Natural killer cell treated with Interleukin-12 subunit alpha and Interleukin-12 subunit beta and Interleukin-15 and Interleukin-18, amount 100 ng/mL, for 72 hours (primary cell): ENCODE measurements at places on chromosomes 12 and 14.
A peak's percentile ranks its signal among the peaks of the same experiment; 100 is the strongest.

GRCh38 chr14:52538623-52539022, 13.7 kb downstream of the TXNDC16 start:
- DNase-seq, result no peak

DNA sequence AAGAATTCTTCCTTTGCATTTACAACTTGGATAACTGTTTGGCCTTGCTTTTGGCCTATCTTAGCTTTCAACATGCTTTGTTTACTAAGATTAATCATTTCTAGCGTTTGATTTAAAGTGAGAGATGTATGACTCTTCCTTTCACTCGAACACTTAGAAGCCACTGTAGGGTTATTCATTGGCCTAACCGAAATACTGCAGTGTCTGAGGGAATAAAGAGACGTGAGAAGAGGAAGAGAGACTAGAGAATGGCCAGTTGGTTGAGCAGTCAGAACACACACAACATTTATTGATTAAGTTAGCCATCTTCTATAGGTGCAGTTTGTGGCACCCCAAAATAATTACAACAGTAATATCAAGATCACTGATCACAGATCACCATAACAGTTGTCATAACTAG, 62.3 kb upstream of the CCDC175 start:
- DNase-seq, result no peak

- no peak for DNase-seq
Observed at GRCh38 chr14:91770185-91770584, 38.3 kb upstream of the CATSPERB start.

- DNase-seq, result no peak
Observed at GRCh38 chr14:89489761-89490437, 72.9 kb upstream of the FOXN3 start.

- DNase-seq, result no peak
Observed at GRCh38 chr12:123763093-123763492, 992 bp downstream of the DNAH10 start.

- no peak for DNase-seq
Observed at GRCh38 chr12:117049295-117049694, 49.9 kb downstream of the TESC start.

GRCh38 chr14:52240623-52241022, 26.9 kb upstream of the PTGDR start:
- no peak for DNase-seq

DNA sequence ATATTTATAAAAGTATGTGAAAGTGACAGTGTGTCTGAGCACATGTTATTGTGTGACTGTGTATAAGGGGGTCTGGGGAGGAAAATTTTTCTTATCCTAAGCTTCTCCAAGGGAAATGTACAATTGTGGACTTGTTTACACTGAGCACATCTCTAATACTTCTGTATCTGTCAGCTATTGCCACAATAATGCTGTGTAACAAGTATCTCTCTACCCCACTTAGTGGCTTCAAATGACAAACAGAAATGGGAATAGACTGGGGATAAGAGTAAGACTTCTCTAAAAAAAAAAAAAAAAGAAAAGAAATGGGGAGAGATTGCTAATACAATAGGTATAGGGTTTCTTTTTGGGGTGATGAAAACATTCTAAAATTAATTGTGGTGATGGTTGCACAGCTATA, 44.3 kb upstream of the CCDC63 start:
- no peak for DNase-seq

DNA sequence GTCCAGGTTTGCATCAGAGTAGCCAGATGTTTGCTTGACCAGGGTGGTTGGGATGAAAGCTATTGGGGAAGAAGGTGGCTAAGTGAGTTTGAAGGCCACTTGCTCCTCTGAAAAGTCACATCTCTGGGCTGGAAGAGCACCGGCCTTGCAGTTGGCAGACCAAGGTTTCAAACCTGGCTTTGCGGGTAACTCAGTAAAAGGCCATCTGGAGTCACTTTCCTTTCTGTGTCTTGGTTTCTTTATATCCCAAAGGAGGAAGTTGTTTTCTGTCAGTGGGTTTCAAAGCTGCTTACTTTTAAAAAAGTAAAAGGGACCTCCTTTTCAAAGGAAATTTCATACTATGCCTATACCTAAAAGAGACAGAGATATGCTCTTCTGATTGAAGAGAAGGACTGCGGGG, 26.2 kb upstream of the CMA1 start:
- no peak for DNase-seq

DNA sequence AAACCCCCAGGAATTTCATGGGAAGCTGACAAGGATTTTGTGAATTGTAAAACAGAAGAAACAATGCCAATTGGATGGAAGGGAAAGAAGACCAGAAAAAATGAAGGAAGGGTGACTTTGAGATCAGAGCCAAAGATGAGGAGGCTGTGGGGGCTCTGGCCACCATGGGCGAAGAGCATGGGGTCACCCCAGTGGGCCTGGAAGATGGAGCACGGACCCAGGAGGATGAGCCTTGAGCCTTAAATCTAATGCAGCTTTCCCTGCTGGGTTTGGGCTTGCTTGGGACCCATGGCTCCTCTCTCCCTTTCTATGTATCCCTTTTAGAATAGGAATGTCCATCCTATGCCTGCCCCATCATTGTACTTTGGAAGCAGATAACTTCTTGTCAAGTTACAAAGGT, 322.2 kb downstream of the TMEM121 start:
- DNase-seq, result no peak

- no peak for DNase-seq
Observed at GRCh38 chr14:37545174-37545573, 49.9 kb downstream of the FOXA1 start.

GRCh38 chr14:31070431-31070830, 44.3 kb upstream of the STRN3 start:
- no peak for DNase-seq

DNA sequence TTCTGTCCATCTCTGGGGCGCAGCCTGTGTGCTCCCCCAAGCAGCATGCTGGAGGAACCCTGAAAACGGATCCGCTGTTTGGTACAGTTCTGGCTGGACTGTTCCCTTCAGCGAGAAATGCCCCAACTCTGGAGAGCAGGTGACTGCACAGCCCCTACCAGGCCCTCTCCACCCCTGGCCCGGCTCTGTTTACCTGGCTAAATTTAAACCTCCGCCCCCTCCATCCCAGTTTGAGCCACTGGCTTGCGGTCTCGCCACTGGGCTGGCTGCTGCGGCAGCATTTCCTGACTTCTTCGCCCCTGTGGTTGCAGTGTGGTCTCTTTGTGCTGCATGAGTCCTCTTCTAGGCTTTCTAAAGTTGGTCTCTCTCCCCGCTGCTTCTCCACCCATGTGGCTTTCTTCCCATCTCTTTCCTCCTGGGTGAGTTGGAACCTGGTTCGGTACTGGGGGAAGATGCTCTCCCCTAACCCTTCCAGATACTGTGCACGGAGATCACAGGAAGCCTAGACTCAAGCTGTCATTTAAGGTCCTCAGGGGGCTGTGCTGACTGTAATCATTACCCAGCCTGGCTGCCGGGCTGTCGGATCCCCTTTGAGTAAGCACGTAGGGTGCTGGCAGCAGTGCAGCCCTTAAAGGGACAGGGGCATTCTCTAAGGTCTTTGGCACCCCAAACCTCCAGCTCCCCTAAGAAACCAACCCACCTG, 60.6 kb downstream of the FBXL14 start:
- peak; percentile 75 for DNase-seq

GRCh38 chr14:33847066-33847465, 103.8 kb downstream of the EGLN3 start:
- no peak for DNase-seq

GRCh38 chr12:89468017-89468416, 56.6 kb downstream of the GALNT4 start:
- no peak for DNase-seq

DNA sequence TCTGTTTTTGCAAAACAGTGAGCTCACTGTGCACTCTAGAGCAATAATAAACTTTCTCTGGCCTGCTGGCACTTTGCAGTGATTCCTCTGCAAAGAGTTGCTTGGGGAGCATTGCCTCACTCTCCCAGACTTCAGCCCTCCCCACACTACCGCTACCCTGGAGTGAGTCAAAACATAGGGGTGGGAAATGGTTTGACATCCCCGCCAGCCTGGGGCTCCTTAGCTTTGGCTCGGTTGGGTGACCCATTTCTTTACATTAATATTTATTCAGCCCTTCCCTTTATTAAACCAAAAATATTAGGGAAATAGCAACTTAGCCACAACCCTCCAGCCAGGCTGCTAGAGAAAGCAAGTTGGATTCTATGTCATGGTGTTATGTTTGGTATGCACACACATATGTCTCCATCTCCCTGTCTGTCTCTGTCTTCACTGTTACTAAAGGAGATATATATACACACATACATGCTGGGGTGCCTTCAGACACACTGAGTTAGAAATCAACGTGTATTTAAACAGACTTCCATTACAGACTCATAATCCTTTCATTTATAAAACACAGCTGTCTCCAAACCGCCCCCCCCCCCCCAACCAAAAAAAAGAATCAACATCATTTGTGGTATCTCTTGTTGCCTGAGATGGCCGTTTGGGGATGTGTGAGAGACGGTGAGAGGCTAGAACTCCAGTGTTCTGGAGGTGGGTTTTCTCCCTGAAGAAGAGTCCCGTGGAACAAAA, 3.4 kb upstream of the IRF2BPL start:
- no peak for DNase-seq

- no peak for DNase-seq
Observed at GRCh38 chr12:3019005-3019680, 58.0 kb upstream of the TSPAN9 start.

DNA sequence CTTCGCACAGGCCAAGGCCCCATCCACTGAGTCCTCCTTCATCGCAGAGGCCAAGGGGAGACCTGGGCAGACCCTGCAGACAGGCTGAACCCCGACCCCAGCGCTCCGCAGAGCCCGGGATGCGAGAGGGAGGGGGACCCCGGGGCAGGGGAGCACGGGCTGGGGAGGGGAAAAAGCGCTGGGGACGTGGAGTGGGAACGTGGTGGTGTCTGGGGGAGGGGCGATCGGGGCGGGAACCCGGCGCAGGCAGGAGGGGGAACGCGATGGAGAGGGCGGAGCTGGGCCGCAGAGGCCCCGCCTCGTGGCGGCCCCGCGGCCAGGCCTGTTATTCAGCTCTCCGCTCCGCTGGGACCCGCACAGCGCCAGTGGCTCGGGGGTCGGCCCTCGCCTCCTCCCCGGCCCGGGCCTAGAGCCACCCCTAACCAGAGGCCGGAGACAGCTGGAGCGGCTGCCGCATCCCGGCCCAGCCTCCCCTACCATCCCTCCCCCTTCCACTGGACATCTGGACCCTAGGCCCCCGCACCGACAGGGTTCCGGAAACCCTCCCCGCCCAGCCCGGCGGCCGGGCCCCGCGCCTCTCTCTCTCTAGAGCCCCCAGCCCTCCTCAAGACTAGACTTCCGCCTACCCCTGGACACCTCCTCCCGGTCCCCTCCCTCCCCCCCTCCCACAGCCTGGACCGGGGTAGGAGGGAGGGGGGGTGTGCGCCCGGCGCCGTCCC, at the start of gene ARHGEF25:
Gene ARHGEF25 (plus strand): TSS at position 328 of the 719 bp plus-strand sequence. CDS start 460 bp downstream, outside the sequence.
- no peak for DNase-seq

DNA sequence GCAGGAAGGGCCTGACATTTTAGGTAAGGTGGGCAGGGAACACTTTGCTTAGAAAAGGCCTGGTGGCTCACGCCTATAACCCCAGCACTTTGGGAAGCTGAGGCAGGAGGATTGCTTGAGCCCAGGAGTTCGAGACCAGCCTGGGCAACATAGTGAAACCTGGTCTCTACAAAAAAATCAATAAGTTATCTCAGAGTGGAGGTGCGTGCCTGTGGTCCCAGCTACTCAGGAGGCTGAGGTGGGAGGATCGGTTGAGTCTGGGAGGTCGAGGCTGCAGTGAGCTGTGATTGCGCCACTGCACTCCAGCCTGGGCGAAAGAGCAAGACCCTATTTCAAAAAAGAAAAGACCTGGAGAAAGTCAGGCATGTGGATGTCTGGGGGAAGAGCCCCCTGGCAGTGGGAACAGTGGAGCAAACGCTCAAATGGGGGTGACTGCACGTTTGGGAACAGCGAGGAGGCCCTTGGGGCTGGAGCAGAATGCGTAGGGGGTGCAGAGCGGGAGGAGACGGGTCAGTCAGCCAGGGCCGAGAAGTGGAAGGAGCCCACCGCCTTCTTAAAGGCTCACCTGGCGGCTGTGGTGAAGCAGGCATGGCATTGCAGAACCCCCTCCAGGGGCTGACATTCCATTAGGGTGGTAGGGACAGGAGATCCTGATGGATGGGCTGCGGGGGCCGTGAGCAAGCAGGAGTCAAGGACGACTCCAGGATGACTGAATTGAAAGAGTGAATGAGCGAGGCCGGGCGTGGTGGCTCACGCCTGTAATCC, 6.2 kb upstream of the KIF26A start:
- DNase-seq, result peak; percentile 35

DNA sequence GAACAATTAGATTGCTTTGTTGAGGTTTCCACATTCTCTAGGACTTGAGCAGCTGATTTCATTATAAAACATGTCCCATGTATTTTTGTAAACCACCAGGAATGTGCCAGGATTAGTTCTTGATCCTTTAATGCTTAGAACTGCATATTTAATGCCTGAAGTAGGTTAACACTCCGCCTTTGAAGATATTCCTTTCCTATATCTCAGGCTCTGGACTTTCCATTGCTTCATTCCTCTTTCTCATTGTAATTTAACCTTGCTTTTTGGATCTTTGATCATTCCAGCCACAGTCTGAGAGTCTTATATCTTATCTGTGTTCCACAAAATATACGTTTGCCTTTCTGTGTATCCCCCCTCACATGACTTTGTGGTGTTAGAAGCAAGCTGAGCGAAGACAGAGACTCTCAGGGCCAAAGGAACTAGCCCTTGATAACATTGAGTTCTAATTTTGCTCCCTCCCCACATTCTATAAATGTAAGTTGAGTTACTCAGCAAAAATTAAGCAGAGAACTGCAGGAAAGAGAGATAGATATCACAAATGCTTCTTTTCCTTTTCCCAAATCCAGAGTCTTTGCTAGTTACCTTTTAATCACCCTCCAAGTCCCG, 2.4 kb upstream of the CLEC1B start:
- DNase-seq, result no peak

DNA sequence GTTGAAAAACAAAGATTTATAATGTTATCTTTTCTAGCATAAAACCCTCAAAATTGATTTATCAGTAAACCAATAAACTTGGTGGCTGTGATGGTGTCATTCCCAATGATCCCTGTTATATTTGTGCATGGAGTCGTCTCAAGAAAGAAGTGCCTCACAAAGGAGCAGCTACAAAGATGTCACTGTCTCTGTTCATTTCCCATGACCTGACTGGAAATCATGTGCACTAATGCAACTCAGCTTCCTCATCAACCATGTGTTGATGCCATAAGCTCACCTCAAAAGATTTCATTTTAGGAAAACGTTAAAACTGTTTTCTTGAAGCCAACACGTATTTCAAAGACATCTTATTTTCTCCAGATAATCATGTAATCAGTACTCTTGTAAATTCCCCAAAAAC, 28.8 kb downstream of the CLEC1A start:
- DNase-seq, result no peak
